Stimulated activated CD4-positive, alpha-beta T cell treated with anti-CD3 and anti-CD28 coated beads, Interleukin-15, amount 100 ng/mL, for 1 hour (primary cell): ENCODE measurements at places on chromosomes 1 and 21.

DNA sequence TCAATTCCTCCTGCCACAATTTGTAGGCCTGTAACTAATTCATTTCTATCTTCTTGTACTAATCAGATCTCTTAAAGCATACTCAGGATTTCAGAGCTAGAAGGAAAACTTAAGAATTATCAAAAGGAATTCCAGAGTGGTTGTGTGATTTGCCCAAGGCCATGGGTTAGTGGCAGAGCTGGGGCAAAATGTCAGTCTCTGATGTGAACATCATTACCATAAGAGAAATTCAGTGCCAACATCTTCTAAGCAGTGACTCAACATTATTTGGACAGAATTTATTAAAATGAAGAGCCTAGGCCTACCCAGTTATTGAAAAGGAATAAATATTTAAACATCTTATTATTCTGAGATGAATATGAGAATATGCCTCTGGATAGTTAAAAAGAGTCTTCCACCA is 14.5 kb downstream of the ST6GALNAC5 start:
- DNase-seq, result no peak

GRCh38 chr1:16326833-16327404 is 25.4 kb downstream of the FBXO42 start:
- DNase-seq, result no peak

GRCh38 chr1:201595381-201595780 is 56.5 kb downstream of the NAV1 start:
- no peak for DNase-seq

DNA sequence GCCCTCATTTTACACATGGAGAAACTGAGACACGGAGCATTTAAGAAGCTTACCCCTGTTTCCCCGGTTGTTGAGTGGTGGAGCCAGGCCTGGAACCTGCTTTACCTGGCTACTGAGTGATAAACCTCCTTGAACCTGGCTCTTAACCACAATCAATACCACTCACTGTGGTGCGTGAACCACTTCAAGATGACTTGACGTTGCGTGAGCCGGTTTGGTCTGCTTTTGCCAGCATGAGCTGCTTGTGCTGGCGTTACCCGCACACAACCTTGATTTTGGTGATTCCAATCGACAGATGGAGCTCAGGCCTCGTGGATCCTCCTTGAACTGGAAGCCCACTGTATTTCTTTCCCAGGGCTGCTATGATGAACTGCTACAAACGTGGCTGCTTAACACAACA is 6.1 kb upstream of the TINAGL1 start:
- no peak for DNase-seq

DNA sequence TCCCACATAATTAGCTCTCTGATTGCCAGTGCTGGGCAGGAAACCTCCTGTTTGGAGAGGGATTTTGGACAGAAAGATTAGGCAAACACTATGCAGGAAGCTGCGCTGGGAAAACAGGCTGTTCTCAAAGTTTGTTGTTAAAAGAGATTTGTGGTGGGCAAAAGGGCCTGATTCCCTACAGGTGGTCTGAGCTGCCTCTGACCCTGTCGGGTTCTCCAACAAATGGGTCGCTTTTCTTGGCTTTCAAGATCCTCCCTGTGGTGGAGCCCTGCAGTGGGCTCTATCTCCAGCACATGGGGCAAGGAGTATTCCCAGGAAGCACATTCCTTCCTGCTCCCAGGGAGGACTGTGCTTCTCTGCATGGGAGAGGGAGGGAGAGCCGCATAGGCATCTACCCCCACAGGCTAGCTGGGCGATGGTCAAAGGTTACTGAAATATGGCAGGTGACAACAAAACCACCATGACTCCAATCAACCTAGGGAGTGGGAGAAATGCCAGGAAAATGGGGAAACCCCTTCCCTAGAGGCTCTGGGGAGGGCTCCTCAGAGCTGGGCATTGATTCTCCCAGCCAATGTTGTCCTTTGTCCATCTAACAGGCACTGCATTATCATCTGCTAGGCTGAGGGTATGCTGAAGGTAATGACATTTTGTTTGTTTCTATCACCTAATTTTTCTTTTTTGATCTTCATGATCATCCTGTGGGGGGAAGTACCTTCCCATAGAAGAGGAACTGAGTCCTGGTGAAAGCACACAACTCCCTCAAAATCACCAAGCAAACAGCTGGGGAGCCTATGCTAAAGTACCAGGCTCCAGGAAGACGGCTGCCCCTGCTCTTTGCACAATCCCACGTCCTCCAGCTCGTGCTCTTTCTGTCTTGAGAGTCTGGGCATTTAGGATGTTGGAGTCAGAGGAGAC is 85.3 kb downstream of the PLXNA2 start:
- no peak for DNase-seq
